ENCODE measurements at places on chromosomes 4 and X.

GRCh38 chr4:20193141-20193936 lies 58.4 kb upstream of the SLIT2 start:
- DNase-seq: no peak

DNA sequence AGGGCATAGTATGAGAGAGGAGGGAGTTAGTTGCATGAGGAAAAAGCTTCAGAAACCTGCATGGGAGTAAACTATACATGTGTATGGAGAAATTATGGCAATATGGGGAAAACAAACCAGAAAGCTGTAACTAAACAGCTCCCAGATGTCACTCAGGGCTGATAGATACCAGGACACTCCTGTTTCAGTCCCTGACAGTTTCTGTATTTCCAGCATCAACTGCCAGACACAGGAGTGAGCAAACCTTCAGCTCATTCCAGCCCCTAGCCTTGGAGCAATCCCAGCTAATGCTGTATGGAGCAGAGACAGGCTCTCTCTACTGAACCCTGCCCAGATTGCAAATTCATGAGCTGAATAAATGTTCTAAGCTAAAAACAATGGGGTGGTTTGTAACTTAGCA lies 382.9 kb upstream of the MAGEB18 start:
- DNase-seq: no peak

- DNase-seq: no peak
Measured at GRCh38 chr4:37973441-37973840, 13.2 kb downstream of the PTTG2 start.

DNA sequence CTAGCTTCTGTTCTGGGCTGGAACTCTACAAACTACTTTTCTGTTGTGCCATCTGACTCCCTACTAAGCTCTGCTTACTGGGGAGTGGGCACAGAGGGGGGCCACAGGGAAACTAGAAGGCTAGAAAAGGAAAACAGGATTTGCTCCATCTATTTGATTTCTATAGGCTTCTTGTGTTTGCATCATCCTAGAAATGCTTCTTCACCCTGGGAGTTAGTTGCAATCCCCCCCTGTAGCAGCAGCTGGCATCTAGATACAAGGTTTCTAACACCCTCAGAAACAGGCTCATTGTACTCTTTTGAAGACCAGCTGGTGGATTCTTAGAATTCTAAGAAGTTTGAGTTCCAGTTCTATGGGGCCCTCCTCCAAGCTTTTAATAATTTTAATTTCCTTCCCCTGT lies 213.4 kb downstream of the TMA16 start:
- no peak for DNase-seq

- no peak for DNase-seq
Measured at GRCh38 chrX:126509923-126510322, 42.7 kb downstream of the DCAF12L1 start.

- DNase-seq: no peak
Measured at GRCh38 chr4:73418677-73419076, 14.6 kb downstream of the ALB start.

DNA sequence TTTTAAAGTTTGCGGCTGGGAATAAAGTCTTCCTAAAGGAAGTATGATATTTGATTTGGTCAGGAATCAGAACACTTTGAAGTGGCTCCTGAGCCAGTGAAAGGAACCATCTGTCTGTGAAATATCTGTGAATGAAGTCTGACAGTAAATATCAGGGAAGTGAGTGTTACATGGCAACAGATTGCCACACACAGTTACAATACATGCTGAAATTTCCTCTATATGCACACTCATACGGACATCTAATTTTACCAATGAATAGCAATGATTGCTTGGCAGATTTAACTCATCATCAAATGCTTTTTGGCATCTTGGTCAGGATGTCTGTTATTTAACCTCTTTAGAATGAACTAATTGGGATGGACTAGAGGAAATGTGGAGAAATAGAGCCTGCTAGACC lies 1023.8 kb downstream of the FAT4 start:
- DNase-seq: no peak

DNA sequence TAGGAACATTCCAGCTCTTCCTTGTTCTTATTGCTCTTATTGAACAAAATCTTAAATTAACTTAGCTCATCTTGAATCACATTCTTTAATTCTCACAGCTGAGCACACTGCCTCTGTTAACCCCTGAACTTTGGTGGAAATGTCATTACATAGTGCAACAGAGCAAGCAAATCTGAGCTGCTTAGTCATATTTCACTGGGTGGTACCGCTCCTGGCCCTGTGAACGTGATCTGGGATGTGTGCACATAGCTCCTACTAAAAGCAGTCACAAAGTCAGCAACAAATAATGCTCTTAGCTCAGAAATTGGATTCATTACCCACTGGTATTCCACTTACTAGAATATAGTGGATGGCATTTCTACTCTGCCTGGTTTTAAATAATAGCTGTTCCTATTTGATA lies 27.9 kb downstream of the ARHGEF6 start:
- DNase-seq: peak; percentile 31

GRCh38 chr4:140812916-140813315 lies 56.7 kb upstream of the TBC1D9 start:
- no peak for DNase-seq

- no peak for DNase-seq
Measured at GRCh38 chrX:136899221-136899620, 18.7 kb upstream of the RBMX start.

- no peak for DNase-seq
Measured at GRCh38 chrX:67654301-67654700, 110.5 kb downstream of the AR start.

- DNase-seq: no peak
Measured at GRCh38 chrX:130933358-130933757, 30.3 kb upstream of the ENOX2 start.

DNA sequence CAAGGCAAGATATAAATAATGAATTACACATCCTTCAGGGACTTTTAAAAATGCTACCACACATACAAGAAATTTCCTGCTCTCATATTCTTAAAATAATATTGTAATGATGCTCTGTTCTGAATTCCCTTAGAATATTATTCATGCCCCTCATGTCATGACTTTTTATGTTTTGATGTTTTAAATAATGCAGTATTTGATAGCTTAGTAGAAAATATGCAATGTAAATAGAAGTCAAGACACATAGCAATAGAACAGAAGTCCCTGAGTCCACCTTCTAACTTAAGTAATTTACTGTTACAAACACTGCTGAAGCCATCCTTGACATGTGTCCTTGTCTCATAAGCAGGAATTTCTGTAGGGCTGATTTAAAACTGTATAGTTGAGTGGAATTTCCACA lies 1071.2 kb upstream of the LCORL start:
- no peak for DNase-seq

GRCh38 chrX:23435108-23435507 lies 100.5 kb downstream of the PTCHD1 start:
- DNase-seq: no peak
